ENCODE measurements at places on chromosomes 2 and 18. TPM values are rescaled to one million over a fixed set of nuclear protein-coding genes. Genes with fewer than 3 reads are reported as not detected.

SIX3 gene
- total RNA-seq = not detected

TMEM247 gene
- not detected for total RNA-seq

CCDC121 gene
- total RNA-seq = 1.1 TPM

IRS1 gene
- 24.5 TPM for total RNA-seq

CTNNA2 gene
- total RNA-seq = 0.29 TPM
